ENCODE measurements at places on chromosomes 11 and 22.

- no peak for DNase-seq
Measured at GRCh38 chr22:50695421-50696250, 23.0 kb downstream of the SHANK3 start.

- DNase-seq = no peak
Measured at GRCh38 chr11:109752212-109752825, 330.3 kb downstream of the C11orf87 start.

GRCh38 chr11:31968461-31969358, 122.2 kb upstream of the RCN1 start:
- peak; percentile 82 for DNase-seq

DNA sequence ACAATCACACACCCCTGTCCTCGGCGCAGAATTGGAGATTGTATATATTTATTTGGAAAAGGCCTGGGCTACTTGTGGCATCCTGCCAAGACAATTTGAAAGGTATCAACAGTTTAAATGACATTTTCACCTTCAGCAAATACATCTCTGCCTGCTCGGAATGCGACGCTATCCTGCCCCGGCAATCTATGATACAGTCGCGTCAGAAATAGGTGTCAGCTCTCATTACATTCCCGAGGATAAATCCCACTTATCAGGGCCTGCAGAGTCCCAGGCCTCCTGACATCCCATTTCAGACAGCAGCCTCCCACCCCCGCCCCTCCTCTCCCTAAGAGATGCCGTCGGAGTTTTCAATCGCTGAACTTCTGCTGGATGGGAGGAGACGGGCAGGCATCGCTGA, 114.7 kb downstream of the BRD1 start:
- no peak for DNase-seq

GRCh38 chr11:35927682-35928081, 16.2 kb upstream of the LDLRAD3 start:
- no peak for DNase-seq

DNA sequence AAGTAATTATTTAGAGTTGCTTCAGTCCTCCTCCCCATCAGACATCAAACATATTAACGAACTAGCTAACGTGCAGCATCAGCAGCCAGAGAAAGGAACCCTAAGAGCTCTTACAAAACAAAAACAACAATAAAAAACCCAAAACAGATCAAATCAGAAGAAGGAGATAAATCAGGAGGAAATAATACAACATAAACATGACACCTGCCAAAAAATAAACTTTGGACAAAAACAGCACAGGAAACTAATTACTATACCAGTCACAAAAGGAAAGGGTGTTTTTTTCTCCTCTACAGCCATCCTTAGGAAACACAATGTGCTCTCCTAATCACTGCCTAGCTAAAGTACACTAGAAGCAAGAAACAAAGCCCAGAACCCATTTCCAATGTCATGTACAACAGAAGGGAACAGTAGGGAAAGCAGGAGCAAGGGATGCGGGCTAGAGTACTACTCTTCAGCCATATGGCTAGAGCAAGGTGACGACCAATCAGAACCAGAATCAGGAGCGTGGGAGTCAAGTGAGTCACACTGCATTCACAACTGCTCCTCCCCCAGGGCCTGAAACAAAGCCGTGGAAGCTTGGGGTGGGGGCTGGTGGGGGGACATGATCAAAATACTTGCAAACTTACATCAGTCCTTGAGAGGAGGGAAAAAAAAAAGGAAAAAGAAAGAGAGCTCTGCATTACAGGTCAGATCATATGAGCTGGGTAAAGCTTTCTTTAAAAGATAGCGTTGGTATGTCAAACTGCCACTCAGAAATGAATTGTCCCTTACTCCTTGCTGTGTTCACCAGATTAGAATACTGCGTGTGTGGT, 60.4 kb downstream of the LARGE2 start:
- peak; percentile 83 for DNase-seq

DNA sequence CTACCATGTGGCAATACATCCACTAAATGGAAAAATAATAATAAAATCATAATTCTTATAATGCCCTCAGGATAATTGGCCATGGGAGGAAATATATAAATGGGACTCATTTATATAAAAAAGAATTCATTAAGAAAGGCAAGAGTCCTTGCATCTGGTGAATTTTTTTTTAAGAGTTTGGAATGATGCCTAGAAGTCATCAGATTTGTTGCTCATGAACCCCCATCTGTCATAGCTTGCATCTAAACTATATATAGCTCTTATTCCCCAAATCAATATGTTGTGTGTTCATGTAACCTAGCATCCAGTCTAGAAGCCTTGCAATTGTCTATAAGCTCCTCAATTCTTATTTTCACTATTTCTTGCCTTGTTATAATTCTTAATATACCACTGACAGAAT, 75.9 kb downstream of the CADM1 start:
- DNase-seq = no peak

DNA sequence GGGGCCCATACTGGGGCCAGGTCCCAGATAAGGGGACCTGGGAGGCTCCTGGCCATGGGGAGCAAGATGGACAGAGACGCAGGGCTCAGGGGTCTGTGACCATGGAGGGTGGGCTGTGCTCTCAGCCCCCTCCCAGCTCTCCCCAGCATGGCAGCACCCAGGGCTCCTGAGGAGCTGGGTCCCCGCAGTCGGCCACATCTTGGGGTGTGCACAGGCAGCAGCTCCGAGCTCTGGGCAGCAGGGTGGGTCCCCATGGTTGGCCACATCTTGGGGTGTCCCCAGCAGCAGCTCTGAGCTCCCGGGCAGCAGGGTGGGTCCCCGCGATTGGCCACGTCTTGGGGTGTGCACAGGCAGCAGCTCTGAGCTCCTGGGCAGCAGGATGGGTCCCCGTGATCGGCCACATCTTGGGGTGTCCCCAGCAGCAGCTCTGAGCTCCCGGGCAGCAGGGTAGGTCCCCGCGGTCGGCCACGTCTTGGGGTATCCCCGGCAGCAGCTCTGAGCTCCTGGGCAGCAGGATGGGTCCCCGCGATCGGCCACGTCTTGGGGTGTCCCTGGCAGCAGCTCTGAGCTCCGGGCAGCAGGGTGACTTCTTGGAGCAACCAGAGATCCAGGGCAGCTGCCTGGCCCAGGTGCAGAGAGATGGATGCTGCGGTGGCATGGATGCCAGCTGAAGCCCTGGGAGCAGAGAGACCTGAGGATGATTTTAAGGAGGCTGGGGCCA, 18.3 kb upstream of the MUC5B start:
- DNase-seq = no peak

DNA sequence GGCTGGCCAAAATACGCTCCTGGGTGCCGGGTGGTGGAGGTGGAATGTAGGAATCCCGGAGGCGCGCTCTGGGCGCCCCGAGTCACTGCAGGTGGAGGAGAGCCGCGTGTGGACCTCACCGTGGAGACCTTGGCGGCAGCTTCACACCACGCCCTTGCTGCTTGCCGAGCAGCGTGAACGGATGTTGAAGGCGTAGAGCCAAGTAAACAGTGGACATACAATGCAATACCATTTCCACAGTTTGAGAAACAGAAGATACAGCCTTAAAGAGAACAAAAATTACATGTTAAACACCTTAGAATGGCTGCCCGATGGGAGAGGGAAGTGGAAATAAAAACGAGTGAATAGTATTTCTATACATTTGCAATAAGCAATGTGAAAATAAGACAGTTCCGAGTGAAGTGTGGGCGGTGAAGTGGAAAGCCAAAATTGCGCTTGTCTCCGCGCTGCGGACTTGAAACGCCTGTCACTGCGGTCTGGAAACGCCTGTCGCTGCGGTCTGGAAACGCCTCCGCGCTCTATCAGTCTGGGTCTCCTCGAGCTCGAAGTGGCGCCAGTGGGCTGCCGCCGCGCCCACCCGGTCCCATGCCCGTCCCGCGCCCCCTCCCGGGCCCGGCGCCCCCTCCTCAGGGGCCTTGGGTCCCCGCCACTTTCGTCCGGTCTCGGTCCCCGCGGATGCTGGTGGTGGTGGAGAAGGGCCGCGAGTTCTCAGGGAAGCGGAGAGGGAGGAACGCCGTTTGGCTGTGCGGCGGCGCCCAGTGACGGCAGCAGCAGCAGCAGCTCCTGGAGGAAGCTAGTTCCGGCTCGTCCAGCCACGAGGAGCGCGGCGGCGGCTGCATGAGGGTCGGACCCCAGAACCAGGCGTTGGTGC, 1.6 kb downstream of the NCR3LG1 start:
- DNase-seq = peak; percentile 82

DNA sequence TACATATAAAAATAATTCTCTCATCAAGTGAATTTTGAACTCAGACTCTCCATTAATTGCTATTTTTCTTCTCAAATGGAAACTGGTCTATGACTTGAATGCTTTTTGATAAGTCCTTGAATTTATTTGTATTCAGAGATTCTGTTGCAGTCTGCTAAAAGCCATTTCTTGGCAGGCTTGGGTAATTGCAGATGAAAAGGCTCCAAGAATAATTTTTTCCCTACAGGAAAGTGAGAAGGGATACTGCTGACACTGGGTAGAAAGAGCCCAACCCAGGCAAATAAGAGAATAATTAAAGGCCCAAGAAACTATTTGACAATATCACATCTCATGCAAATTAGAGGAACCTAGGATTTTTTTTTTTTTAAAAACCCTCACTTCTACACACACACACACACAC, 246.5 kb upstream of the DDI1 start:
- DNase-seq = no peak

- peak; percentile 6 for DNase-seq
Measured at GRCh38 chr11:120612513-120613263, 101.1 kb downstream of the GRIK4 start.

DNA sequence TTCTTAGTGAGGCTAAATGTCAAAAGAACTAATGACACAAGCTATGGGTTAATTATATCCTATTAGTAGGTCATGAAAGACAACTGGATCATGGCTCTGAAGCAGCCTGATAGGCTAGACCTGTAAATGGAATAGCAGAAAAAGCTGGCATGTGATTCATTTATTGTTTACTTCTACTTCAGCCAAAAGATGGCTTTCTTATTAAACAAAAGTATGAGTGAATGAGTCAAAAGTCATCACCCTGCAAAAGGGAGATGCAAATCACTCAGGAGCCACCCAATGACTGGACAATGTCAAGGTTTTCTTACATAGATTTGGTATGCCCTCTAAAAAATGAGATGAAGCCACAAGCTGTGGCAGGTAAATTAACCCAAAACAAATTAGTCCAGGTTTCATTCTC, 138.0 kb downstream of the TRPC6 start:
- peak; percentile 69 for DNase-seq

- peak; percentile 73 for DNase-seq
Measured at GRCh38 chr11:120068114-120068573, 69.8 kb downstream of the TRIM29 start.

GRCh38 chr11:108508653-108509593, 10.7 kb upstream of the POGLUT3 start:
- DNase-seq = no peak

DNA sequence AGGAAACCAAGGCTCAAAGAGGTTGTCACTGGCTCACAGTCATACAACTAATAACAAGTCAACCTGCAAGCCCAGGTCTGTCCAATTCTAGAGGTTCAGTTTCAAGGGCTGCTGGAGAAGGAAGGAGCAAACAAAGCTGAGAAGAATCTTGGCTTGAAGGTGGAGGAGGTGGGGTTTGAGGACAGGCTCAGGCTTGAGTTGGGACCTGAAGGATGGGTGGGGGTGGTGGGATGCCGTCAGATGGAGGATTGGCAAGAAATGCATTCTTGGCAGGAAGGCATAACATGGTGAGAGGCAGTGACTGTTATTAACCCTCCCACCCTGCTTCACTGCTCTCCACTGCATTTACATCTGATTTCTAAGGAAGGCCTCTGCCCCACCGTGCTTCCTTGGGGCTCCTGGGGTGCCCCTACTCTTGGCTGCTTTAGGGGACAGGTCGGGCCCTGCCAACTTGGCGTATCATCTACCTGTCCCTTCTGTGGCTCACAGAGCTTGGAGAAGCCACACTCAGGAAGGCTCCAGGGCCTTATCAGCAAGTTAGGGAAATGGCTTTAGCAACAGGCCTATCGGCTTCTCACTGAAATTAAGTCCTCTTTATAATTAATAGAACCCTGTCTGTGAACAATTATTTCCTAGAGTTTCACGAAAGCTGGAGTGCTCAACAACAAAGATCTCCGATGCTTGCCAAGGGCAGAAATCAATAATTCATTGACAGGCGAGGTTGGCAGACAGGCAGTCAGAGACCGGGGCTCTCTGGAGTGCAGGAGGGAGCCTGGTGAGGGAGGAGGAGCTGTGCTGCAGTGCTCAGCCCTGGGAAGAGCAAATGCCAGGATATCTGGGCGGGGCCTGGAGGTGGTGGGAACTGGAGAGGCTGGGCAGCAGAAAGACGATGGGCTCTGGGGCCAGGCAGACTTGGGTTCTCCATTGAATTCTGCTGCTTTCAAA, 84.9 kb upstream of the NARS2 start:
- DNase-seq = no peak

DNA sequence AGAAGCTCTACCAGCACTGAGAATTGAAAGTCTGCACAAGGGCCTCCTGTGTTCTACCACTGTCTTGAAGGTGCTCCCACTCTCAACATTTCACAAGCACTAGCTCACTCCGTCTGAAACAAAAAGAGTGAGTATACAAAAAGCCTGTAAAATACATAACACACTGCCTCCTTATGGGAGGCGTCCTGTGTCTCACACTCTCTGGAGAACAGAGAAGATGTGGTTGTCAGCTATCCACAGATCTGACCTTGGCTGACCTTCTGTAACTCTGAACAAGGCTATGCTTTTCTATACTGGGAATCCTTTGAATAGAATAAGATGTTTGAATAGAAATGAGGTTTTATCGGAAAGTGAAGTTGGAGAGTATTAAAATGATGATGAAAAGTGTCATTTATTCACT, 171.3 kb upstream of the TMEM45B start:
- DNase-seq = no peak

GRCh38 chr11:45500451-45500850, 165.0 kb downstream of the CHST1 start:
- DNase-seq = peak; percentile 1

GRCh38 chr11:6625832-6626420, 6.7 kb upstream of the TPP1 start:
- no peak for DNase-seq

DNA sequence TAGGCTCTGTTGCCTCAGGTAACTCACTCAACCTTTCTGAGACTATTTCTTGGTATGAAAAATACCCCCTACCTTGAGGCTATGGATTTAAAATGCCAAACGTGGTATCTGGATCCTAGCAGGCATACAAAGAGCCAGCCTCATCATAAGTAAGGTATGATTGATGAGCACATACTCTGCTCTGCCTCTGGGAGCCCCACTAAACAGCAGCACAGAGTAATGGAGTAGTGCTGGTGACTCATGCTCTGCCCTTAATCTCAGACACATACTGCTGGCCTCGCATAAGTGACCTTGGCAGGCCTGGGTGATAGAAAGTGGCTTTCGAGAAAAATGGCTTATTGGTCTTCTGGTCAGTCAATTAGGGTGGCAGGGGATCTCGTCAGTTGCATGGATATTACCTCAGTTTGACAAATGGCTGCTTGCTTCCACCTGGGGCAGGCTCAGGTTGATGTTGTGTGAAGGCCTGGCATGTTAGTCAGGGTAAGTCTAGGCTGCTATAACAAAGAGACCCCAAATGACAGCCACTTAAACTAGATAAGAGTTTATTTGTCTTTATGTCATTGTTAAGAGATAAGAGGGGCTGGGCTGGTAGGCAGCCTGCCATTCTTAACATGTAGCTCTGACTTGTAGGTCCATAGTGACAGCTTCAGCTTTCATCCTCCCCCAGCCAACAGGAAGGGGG, 15.2 kb upstream of the SLC6A5 start:
- DNase-seq = peak; percentile 2
